ENCODE measurements at places on chromosomes 2 and 18. TPM values are rescaled to one million over a fixed set of nuclear protein-coding genes. Genes with fewer than 3 reads are reported as not detected.
A peak's percentile ranks its signal among the peaks of the same experiment; 100 is the strongest.

- DNase-seq = no peak
Observed at GRCh38 chr2:237747189-237747588, 51.4 kb upstream of the RBM44 start.

Gene LIMS2
- 8.9 TPM for total RNA-seq

- no peak for DNase-seq
Observed at GRCh38 chr2:55163274-55163721, 68.8 kb downstream of the CLHC1 start.

DNA sequence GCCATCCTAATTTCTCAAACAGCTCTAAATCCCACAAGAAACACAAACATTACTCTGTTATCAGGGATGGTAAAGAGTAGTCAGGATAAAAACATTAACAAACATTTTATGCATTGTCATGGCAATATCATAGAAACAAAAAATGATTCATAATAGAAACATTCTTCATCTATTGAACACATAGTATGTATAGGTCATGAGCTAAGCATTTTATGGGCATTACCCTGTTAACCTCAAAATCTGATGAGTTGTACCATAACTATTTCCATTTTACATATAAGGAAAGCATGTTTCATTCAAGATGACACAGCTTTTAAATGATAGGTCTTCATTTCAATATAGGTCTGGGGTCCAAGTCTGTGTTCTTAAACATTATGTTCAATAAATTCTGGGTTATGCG, 344.9 kb downstream of the RND3 start:
- no peak for DNase-seq

- DNase-seq = peak; percentile 17
Observed at GRCh38 chr18:49725809-49726674, 87.3 kb downstream of the ACAA2 start.

Gene TMEFF2
- total RNA-seq = not detected

GRCh38 chr2:85429213-85429923, 10.9 kb downstream of the SH2D6 start:
- no peak for DNase-seq

Gene ABCG5
- 0.10 TPM for total RNA-seq

Gene SP5
- not detected for total RNA-seq

DNA sequence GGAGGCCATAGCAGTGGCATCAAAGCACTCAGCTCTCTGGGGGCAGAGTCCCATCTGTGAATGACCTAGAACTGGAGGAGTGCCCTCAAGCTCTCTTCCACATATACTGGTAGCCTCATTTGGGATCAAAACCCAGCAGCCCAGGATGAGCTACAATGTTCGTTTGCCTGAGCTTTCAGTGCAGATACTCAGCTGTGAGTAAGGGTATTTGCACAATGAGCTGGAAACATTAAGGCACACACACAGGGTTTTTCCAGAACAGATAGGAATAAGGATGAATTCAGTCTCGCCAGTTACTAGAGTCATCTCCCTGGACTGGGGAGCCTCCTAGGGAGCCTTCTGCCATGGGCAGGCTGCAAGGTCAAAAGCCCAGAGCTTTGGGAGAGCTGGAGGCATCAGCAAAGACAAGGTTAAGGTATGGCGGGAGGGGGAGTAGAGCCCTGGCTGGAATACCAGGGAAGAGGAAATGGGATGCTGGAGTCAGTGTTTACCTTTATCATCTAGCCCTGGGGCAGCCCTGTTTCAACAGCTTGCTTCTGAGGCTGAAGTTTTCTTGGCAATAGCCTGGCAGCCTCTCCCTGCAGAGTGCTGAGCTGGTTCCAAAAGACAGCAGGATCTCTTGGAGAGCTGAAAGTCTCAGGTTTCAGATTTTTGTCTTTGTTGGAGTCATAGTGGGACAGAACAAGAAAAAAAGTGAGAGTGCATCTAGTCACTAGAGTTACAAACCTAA, 187.7 kb downstream of the LOXHD1 start:
- DNase-seq = no peak

GRCh38 chr2:231674587-231675338, 33.6 kb upstream of the PTMA start:
- DNase-seq = peak; percentile 74

- no peak for DNase-seq
Observed at GRCh38 chr2:23600346-23600745, 215.4 kb downstream of the KLHL29 start.

- no peak for DNase-seq
Observed at GRCh38 chr2:191347881-191348280, 102.7 kb downstream of the MYO1B start.

DNA sequence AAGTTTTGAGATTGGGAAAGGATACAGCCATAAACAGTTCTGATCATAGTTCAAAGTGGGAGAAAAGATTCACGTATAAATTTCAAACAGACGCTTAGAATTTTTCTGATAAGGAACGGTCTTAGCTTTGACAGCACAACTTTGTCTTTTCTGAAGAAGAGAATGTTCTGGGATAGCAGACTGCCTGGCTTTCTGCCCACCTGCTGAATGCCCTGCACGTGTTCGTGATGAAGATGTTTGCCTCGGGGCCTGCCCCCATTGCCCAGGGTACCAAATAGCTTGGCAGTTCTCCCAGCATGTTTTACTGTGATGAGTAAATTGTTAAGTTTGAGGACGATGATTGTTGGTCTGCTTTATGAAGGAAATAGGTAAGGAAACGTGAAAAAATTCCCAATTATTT, 4.6 kb downstream of the MRPL33 start:
- peak; percentile 71 for DNase-seq

GRCh38 chr18:79217979-79218604, 148.9 kb downstream of the ATP9B start:
- no peak for DNase-seq

Gene RAD51AP2
- 0.24 TPM for total RNA-seq

Gene ANKRD62
- not detected for total RNA-seq

- DNase-seq = peak; percentile 1
Observed at GRCh38 chr2:128644718-128645256, 326.1 kb upstream of the HS6ST1 start.

DNA sequence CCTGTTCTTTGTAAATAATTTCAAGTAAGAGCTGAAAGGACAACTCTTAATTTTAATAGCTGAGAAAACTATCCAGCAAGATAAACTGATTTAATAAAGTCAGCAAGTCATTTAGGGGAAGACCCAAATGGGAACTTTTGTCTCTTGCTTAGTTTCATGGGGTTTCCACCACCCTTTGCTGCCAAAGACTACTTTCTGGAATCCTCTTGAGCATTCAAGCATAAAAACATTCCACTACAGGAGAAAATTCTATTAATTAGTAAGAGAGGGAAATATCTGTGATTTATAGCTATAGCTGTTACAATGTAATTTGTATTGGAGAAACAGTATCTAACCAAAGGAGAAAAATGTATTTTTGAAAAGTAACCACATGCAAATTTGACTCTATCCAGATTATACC, 20.6 kb downstream of the EFEMP1 start:
- no peak for DNase-seq

GRCh38 chr2:170024721-170025120, 153.2 kb upstream of the MYO3B start:
- DNase-seq = no peak

- DNase-seq = no peak
Observed at GRCh38 chr18:31041271-31042083, 1.1 kb downstream of the DSC3 start.

DNA sequence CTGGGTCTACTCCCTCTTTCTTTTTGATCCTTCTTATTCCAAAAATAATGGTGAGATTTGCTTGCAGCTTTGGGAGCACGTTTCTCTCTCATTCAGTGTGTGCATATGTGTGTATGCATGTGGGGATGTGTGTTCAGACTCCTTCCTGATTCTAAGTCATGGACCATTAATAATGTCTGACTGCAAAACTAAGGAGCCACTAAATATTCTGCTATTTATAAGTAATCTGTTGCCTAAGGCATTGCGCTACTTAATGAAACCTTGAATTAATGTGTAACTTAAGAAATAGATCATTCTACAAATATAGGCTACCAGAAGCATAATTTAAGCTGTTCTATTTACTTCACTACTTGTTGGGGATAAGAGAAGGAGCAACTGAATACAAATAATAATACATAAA, 182.1 kb downstream of the TFCP2L1 start:
- DNase-seq = no peak
